ENCODE measurements at places on chromosomes 5 and 9.

DNA sequence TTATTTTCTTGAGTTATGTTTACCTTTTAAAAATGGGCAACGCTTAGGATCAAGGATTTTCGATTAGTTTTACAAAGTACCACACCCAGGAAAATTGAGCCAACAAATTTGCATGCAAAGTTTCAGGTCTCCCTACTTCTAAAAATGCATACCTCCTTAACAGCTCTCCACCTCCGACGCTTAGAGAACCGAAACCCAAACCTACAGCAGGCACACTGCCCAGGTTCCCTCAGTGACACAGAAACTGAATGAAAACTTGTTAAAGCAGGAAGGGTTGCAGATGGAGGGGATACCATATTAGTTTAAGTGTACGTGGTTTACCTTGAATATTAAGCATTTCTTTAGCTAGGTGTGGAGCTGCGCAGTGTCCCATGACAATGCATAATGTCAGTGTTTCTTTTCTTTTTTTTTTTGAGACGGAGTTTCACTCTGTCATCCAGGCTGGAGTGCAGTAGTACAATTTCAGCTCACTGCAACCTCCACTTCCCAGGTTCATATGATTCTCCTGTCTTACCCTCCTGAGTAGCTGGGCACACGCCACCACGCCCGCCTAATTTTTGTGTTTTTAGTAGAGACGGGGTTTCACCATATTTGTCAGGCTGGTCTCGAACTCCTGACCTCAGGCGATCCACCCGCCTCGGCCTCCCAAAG is 1.6 kb upstream of the SUB1 start:
- no peak for DNase-seq

GRCh38 chr5:175659546-175660253 is 1.8 kb downstream of the HRH2 start:
- no peak for DNase-seq

- no peak for DNase-seq
Observed at GRCh38 chr5:8828596-8829322, 717.1 kb downstream of the SEMA5A start.

DNA sequence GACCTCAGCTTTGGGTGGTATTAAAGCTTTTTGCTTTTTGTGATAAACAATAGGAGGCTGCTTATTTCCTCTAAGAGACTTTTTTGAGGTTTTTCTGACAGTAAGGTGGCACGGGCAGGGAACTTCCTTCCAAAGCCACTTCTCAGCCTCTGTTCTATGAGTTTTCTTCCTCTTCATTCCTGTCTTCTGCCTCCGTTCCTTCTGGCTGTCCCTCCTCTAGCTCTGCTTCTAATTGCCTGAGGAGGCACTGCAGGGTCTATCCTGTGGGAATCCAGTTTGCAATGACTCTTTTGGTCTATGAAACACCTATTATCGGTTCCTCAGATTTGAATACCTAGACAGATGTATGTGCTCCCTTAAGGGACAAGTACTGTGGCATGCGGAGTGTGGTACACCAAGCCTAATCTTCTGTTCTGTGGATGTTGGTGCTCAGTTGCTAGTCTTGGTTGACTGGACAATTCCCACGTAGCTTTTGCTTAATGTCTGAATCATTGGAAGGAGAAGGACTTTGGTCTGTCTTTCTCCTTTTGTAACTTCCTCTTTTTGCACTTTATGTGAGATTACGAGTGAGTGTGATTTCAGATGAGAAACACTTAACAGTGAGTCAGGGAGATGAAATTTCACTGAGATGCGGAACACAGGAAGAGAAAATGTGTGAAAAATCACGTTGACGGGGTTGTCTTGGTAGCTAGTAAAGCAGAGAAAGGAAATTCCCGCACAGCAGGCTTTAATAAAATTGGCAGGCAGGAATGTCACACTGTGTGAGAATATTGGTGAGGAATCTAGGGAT is 305.2 kb downstream of the EFNA5 start:
- DNase-seq, result no peak

GRCh38 chr5:174943785-174944184 is 219.4 kb downstream of the MSX2 start:
- no peak for DNase-seq

DNA sequence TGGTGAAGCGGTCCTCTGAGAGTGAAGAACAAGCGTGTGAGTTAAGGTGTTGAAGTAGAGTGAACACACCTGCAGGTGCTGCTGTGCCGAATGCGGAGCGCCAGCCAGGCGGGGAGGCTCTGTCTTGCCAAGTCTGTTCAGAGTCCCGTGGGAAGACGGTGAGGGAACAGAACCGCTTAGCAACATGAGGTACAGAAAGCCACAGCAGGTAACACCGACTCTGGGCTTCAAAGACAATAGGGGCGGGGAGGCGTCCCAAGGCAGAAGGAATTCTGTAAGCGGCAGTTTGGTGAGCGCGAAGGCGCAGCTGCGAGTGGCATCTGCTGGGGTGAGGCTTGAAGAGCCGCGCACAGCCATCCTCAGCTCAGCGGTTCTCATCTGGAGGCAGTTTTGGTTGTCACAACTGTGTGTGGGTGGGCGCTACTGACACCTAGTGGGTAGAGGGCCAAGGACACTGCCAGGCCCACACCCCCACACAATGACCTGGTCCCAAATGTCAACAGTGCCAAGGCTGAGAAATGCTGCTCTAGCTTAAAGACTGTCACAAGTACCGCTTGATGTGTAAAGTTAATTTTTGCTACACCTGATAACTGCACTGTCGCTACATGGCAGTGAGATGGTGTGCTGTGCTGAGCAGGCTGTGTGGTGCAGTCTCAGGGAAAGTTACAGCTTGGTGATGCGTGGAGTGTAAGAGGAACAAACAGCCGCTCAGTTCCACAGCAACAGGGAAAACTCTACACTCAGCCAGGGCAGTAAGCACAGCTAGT is 67.4 kb upstream of the TBC1D9B start:
- DNase-seq, result no peak

DNA sequence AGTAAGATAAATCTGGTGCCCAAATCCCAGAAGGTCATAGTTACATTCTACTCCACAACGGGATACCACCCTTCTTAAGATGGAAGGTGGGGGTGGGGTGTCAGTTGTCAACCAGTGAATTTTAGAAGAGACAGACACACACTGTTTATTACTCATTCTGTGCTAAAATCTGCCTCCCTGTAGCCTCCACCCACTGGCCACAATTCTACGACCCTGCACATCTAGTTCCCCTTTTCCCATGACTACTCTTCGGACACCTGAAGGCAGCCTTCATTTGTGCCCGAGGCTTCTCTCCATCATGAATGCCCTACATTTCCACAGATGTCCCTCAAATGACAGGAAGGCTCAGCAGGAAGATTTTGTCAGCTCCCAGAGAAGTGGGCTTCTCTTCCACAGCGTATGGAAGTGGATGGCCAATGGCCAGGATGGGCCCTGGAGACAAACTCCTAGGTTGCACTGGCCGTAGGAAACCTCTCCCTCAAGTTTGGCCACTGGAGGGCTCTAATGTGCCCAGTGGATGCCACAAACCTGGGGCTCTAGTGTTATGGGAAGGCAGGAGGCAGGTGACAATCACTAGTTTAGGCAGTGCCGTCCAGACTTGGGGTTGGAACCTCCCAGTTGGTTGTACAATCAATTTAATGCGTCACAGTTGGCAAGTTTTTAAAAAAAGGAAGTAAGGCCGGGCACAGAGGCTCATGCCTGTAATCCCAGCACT is 46.6 kb downstream of the PTPN3 start:
- DNase-seq, result no peak

DNA sequence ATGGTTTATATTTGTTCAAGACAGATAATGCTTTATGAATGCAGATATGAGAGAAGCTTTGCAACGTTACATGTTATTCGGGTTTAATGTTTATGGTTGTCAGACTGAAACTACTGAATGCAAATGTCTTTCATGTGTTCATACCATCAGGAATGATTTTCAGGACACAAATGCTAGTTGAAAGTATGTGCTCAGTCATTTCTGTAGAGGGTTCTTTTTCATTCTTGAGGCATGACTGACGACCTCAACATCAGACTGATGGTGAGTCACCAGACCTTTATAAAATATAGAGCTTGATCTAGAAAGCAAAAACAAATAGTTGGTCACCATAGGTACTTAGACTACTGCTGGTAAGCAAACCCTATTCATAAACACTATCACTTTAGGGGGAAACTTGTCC is 287.3 kb upstream of the NUDT12 start:
- no peak for DNase-seq

- no peak for DNase-seq
Observed at GRCh38 chr9:98808411-98808815, 943 bp downstream of the GALNT12 start.

DNA sequence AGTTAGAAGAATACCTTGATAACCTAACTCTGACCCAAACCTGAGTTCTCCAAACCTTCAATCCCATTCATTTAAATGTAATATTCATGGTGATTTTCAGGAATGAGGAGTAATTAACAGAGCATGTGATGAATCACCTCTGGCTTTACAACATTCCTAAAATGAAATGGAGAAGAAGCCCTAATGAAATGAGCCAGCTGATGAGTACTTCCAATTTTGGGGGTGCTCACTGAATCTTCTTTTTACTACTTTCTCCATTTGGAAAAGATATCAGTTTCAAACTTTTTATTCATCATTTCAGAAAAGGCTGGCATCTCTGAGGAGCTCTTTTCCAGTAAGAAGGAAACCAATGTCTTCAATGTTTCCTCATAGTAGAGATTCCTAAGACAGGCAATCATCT is 2.9 kb upstream of the SPINK5 start:
- no peak for DNase-seq

DNA sequence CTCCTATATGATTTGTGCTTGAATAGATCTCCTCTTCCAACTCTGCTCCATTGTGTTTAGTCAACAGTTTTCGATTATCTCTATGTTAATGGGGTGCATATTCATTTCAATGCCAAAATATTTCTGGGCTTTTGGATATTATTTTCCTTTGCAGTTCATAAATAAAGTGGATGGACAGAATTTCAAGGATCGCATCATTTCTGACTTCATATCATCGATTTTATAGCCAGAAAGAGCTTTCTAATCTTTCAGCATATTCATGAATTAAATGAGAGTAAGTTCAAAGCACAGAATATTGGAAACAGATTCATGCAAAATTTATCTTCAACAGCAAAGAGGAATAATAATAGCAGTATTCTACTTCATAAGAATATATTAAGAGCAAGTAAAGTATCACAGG is 60.0 kb upstream of the MINAR2 start:
- DNase-seq, result no peak

DNA sequence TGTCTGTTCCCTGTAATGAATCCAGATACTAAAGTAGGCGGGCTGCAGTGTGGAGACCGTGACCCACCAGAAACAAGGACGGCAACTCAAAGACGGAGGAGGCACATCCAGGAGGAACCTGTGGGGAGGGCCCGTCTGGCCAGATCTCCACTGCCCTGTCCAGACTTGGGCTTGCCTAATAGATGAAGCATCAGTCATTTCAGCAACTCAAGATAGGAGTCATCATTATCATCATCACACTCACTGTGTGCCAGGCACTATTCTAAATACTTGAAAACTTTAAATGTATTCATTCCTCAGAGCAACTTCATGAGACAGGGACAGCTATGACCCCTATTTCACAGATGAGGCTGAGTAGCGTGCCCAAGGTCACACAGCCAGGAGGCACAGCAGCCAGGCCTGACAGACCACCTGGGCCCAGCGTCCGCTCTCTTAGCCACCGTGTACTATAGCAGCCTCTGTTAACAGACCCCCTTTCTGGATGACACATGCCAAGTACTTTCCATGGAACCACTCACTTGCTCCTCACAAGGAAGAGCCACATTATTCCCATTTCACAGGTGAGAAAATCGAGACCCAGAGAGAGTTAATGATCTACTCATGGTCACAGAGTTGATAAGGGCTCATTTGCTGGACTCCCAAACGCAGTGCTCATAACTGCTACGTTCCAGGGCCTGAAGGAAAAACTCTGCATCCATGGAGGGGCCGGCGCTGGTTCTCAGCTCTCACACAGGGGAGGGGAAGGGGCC is 4.9 kb upstream of the IL4 start:
- no peak for DNase-seq

DNA sequence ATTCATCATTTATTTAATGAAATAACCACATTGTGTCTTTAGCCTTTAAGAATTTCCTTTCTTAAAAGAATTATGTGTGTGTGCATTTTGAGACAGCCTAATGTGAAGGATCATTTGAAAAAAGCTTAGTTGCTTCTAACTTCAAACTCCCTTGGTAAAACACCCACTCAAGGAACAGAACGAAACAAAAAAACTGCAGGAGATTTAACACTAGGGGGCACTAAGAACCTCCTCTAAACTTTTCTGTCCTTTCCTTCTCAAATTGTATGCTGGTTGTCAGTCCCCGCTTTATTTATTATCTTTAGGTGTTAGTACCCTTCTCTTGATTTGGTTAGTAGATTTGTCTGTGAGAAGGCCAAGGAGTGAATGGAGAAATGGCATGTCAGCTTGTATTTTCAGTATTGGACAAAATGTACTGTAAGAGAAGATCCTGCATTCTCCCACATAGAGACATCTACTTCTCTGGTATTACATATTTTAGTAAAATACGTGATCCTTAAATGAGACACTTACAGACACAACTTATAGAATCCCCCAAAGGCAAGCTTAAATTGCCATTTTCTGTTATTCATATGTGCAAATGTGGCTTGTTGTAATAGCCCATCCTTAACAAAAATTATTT is 229.7 kb downstream of the MRPS30 start:
- no peak for DNase-seq

All from activated CD8-positive, alpha-beta memory T cell treated with anti-CD3 and anti-CD28 coated beads for 1 hour (primary cell).